ENCODE measurements at places on chromosomes 11 and 22.

- no peak for DNase-seq
Measured at GRCh38 chr11:124762624-124763155, 600 bp upstream of the ESAM start.

DNA sequence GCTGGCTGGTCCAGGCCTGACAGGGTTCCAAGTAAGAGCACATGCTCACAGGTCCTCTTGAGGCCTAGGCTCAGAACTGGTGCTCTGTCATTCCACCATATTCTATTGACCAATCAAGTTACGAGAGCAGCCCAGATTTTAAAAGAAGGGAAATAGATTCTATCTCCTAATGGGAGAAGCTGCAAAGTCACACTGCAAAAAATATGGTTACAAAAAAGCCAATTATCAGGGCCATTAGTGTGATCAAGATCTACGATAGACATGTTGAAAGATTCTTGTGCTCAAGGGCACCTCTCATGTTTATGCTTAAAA lies 96.1 kb downstream of the CD44 start:
- DNase-seq = no peak

DNA sequence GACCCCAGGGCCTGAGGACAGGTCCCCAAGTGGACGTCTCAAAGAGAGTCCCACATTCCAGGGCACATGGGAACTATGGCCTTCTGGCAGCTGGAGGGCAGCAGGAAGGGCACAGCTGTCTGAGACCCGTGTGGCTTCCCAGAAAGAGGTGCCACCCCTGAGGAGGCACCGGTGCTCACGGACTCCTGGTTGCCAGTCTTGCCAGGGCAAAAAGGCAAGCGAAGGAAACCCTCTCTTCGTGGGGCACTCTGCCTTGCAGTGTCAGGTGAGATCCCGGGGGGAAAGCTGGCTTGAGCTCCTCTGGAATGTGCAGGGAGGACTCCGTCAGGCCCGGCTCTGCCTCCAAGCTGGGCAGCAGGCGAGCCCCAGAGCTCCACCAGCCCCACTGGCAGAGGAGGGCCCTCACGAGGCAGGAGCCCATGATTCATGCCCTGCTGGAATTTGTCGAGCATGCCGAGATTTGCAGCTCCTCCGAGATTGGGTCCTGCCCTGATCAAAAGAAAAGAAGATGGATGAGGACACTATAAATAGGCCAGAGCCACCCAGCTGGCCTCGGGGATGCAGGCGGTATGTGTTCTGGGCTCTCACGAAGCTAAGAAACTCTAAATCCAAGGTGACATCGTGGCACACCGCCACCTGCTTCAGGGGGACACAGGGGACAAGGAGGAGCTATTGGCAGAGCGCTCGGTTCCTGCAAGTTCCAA lies 9.9 kb upstream of the CELSR1 start:
- peak; percentile 61 for DNase-seq

DNA sequence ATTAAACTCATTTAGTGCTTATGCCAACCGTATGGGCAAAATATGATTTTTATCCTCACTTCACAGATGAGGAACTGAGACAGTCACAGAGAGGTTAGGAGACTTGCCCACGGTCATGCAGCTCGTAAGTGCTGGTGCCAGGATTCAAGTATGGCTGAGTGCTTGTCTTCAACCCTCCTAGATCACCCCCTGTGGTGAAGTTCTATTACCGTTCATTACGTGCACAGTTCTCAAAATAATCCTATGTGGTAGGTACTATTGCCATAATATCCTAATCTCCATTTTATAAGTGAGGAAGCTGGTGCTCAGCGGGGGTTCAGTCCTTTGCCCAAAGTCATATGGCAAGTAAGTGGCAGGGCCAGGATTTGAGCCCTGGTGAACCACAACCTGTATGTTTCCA lies 1.5 kb downstream of the MIEF1 start:
- DNase-seq = no peak

DNA sequence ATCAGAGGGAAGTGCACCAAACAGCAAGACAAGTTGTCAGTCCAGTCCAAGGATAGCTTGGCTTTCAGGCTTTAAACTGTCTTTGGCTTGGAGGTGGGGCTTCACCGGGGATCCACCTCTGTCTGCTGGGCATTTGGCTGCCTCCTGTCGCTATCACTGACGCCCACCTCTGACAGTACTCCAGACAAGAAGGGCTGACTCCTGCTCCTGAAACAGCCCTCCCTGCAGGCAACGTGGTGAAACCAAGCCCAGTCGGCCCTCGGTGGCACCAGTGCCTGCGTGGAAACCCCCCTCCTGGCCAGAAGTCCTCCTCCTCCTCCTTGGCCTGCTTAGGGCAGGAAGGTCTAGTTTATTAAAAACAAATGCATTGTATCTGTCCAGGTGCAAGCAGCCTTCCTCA lies 16.9 kb downstream of the DHCR7 start:
- no peak for DNase-seq

GRCh38 chr11:130827451-130828377 lies 88.6 kb downstream of the SNX19 start:
- peak; percentile 85 for DNase-seq

- DNase-seq = no peak
Measured at GRCh38 chr11:128941110-128941509, 1.6 kb downstream of the TP53AIP1 start.

DNA sequence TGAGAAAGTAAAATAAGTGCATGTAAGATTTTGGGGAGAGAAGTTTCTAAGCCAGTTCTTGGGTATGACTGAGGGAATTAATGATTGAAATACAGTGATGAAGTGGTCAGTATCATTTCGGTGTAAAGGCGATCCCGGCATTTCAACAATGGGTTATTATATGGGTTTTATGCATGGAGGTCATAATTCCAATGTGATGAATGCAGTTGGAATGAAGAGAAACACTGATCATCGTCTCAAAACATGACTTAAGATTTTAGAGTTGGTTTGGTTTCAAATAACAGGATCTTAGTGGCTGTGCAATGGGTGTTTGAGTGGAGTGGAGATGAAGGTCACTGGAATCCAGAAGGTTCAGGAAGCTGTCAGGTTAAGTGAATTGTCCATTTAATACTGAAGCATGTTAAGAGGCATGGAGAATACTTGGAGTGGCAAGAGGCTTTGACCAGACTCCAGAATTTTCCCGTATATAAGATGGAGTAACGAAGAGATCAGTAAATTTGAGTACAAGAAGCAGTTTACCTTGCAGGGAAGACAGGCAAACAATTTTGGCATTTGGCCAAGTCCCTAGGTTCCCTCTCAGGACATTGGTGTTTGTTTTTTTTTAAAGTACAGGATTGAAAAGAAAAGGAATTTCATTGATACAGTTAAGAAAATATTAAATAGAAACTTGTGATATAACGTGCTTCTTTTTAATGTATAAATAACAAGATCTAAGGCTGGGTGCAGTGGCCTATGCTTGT lies 96.4 kb upstream of the BIRC3 start:
- DNase-seq = no peak

- no peak for DNase-seq
Measured at GRCh38 chr22:27419473-27419872, 382.1 kb downstream of the MN1 start.

DNA sequence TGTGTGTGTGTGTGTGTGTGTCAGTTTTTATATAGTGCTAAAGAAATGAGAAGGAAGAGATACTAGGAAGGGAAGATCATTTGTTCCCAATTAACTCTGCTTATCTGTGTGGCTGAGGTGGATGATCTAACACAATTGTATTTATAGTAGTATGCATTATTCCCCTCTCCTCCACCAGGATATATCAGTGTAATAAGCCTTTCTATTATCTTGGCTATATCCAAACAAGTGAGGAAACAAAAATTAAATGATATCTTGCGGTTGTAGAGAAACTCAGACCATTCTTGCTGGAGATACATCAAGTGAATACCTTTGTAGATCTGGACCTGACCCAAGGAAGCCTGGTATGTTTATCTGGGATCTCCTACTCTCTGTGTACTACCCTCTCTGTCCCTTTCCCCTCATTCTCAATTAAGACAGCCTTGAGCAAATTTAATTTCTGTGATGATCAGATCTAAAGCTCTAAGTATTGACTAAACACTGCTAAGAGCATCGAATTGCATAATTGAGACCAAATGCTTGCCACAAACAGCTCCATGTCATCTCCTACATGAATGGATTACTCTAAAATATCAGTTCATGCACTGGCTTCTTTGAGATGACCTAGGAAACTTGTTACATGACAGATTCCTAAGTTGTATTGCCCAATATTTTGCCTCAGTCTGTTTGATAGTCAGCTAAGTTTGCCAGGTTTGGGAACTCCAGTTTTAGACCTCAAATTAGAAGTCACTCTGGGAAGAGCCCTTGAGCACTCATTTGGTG lies 185.3 kb upstream of the CTSC start:
- no peak for DNase-seq

GRCh38 chr11:127230392-127230791 lies 229.8 kb upstream of the KIRREL3 start:
- no peak for DNase-seq

DNA sequence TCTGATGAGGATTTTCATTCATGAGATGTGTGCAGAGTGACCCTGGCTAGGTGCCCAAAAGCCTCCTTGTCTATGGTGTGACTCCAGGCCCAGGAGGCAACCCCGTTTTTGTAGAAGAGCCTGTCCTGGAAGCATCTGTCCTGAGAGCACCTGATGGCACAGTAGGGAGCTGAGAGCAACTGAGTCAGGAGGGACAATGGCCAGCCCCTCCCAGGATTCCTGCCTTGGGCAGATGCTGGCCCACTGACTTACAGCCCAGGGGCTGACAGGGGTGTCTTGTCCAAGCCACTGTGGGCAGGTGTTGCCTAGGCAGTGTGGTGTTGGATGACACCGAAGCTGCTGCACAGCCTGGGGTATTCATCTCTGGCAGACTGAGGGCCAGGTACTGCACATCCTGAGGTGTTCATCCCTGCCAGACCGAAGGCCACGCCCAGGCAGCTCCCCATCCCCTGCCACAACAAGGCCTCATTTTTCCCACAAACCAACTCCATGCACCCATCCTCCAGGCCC lies 3.2 kb upstream of the RFPL2 start:
- no peak for DNase-seq

GRCh38 chr22:45475063-45475747 lies 27.5 kb upstream of the FBLN1 start:
- no peak for DNase-seq

GRCh38 chr22:23047742-23048141 lies 22.6 kb upstream of the GNAZ start:
- no peak for DNase-seq

DNA sequence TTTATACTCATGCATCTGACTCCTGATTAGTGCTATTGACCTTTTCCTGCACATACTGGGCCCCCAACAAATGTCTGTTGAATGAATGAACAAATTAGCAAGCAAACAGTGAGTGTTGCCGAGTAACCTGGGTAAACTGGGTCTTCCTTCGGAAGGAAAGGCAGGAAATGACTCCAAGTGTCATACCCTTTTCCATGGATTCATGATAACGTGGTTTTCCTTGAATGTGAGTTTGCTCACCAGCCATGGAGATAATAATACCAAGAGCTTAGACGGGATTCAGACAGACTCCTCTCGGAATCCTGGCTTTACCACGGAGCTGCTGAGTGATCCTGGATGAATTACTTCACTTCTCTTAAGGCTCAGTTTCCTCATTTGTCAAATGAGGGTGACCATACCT lies 16.7 kb downstream of the TECTA start:
- DNase-seq = no peak

- DNase-seq = no peak
Measured at GRCh38 chr11:63737718-63738117, 30.9 kb downstream of the ZFTA start.

DNA sequence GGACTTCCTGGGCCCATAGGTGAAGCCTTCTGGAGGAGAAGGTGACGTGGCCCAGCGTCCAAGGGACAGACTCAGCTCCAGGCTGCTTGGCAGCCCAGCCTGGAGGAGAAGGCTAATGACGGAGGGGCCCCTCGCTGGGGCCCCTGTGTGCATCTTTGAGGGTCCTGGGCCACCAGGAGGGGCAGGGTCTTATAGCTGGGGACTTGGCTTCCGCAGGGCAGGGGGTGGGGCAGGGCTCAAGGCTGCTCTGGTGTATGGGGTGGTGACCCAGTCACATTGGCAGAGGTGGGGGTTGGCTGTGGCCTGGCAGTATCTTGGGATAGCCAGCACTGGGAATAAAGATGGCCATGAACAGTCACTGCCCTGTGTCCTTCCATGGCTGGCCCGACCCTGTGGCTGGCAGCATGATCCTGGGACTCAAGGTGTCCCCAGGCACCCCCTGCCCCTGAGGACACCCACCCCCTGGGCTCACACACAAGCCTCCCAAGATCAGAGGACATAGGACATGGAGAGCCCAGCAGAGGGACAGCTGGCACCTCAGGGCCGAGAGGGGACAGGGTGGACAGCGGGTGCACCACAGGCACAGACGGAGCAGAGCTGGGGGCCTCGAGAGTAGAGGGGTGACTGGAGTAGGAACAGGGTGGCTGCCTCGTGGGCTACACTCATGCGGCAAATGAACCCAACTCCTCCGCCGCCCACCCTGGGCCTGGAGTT lies 10.1 kb downstream of the SIGIRR start:
- DNase-seq = no peak

GRCh38 chr11:94342250-94342649 lies 37.9 kb downstream of the IZUMO1R start:
- DNase-seq = no peak

DNA sequence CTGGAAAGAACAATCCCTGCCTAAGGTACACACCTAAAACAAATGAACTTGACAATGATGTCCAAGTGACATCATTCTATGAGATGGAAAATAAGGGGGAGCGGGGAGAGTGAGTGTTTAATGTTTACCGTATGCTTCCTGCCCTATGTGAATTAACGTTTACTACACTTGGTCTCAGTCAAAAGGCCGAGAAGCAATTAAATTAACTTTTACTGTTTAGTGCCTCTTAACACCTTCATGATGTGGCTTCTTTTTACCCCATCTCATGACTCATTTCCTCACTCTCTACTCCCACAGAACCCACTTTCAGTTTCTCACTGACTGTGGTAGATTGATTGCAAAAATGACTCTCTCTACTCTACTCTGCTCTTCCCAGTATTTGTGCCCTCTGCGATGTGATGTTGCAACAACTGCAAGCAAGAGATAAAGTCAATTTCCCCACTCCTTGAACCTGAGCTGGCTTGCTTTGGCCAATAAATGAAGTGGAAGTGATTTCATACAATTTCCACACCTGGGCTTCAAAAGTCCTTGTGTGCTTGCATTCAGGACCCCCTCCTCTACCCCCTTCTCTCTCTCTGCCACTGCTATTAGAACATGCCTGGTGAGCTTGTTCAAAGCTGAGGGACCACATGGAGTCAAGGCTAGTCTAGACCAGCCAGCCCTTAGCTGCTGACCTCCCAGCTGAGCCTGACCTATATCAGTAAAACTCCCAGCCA lies 11.6 kb upstream of the ALKBH3 start:
- no peak for DNase-seq

DNA sequence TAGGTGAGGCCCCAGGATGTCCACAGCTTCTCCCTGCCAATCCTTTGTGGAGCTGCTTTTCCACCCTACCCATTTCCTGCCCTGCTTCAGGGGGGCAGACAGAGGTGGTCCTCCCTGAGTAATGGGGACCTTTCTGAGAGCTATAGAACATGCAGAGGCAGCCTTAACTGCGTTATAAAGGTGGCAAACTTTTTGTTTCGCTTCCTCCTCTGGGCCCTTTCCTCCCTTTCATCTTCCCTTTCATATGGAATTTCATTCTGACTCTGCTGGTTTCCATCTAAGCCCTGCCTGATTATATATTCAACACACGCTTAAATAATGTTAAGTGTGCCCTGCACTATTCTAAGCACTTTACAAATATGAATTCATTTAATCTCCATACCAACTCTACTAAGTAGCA lies 169.3 kb upstream of the E2F8 start:
- DNase-seq = no peak

- no peak for DNase-seq
Measured at GRCh38 chr11:86923999-86924766, 31.0 kb downstream of the FZD4 start.
